ENCODE measurements at places on chromosomes 5 and 9. TPM values are rescaled to one million over a fixed set of nuclear protein-coding genes. Genes with fewer than 3 reads are reported as not detected.

GRCh38 chr5:72268753-72269410 is 51.2 kb downstream of the MRPS27 start:
- peak; percentile 39 for DNase-seq

GRCh38 chr5:35657877-35658276 is 40.2 kb downstream of the SPEF2 start:
- no peak for DNase-seq

DNA sequence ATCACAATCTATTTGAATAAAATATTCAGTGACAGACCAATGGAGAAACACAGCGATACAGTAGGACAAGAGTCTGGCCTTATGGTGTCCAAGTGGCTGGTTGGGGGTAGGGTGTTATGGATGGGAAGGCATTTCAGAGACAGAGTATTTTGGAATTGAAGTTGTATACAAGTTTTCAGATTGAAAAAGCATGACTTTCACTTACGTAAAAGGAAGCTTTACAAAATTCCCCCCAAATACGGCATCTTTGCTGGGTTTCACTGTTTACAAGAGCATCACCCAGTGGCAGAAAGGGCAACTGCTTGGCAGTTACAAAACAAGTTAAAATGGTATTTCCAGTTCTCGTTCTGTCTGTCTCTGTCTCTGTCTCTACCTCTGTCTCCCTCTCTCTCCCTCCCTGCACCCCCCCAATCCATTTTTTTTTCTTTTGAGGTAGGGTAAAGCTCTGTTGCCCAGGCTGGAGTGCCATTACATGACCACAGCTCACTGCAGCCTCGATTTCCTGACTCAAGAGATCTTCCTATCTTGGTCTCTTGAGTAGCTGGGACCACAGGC is 86.2 kb downstream of the PTPN3 start:
- no peak for DNase-seq

GRCh38 chr5:14588145-14588544 is 6.6 kb downstream of the OTULINL start:
- DNase-seq, result no peak

DNA sequence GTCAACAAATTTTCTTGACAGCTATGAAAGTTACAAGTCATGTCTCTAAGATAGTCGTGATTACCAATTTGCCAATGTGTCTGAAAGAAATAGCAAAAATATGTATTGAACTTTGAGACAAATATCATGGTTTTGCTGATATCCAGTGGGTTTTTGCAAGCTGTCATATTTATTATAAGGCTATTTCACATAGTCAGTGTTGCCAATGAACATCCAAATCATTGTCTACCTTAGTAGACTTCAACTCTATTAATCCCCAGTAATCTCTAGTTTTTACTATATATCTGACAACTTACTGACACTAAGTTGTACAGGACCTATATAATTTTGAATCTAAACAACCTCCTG is 203.2 kb downstream of the TSSK1B start:
- DNase-seq, result no peak

DNA sequence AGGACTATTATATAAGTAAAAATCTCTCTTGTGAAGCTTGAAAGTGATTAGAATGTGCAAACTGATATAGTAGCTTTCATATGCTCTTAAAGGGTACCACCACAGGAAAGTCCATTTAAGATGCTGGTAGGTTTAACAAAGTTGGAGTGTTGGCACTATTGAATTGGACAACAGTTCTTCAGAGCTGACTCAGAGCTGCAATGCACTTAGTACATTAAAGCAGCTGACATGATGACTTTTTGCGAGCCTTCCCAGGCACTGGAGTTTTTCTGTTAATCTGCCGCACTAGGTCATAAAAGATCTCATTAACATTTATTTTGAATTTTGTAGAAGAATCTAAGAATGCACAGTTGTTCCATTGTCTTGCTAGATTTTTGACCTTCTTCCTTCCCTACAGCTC is 243.8 kb downstream of the ADAMTSL1 start:
- no peak for DNase-seq

GRCh38 chr9:137014776-137015539 is 13.1 kb downstream of the ABCA2 start:
- DNase-seq, result no peak

DNA sequence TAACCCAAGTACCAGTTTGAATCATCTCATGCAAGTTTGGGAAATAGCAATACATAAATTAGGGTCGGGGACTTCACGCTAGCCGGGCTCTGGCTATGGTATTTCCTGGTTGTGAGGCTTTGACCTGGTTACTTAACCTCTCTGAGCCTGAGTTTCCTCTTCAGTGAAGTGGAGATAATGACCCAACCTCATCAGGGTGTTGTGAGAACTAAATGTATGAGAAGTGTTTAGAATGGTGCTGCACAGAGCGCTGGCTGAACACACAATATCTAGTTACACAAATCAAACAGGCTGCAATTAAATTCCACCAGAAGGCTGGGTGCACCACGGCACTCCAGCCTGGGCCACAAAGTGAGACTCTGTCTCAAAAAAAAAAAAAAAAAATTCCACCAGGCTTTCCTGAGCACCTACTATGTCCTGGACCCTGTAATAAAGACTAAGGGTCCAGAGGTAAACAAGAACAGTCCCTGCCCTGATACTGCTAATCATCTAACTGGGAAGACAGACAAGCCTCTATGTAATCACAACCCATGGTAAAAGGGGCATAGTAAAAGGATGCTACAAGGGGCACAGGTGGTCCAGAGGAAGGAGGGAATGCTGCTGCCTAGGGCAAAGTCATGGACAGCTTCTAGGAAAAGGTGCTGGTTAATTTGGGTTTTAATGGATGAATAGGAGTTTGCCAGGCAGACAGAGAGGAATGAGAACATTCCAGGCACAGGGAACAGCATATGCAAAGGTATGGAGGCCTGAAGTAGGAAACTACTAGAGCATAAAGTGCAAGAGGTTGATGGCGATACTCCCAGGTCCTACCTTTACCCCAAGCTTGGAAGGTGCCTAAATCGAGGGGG is 27.7 kb downstream of the DUSP1 start:
- no peak for DNase-seq

- DNase-seq, result no peak
These were observed 30.9 kb downstream of the YIPF5 start for GRCh38 chr5:144139586-144139985.

DNA sequence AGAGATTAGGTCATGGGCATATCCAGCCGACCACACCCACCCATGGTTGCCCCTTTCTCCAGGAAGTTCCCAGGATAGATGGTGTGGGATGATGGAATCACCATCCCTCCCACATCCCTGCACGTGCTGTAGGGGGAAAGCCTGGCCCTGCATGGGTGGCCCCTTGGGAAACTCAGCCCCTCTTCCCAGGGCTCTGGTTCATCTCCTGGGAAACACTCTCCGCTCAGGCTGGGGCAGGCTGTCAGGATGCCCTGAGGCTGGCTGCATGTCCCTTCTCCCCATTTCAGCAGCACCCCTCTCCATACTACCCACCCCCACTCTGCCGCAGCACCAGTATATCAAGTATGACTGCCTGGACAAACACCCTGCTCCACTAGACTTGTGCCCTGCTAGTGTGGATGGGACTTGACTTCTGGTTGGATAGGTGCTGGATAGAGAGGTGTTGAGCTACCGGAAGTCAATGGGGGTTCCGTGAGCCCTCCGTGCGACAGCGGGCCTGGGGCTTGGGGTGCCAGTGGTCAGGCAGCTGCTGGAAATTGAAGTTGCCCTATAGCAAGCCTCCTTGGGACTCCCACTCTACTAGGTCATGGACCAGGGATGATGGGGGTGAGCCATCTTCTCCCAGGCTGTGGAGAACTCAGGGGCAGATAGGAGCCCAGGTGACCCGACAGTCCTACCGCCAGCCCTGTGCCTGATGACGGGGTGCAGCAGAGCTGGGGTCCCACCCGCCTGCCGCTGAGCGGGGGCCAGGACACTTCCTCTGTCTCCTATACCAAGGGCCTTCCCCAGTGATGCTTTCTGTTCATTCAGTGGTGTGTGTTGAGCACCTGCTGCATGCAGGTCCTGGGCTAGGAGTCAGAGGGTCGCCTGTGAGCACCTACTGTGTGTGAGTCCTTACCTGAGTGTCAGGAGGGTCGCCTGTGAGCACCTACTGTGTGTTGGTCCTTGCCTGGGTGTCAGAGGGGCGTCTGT is 69.4 kb upstream of the COL5A1 start:
- no peak for DNase-seq

- DNase-seq, result no peak
These were observed 27.9 kb upstream of the CDKN2B start for GRCh38 chr9:22036866-22037626.

DNA sequence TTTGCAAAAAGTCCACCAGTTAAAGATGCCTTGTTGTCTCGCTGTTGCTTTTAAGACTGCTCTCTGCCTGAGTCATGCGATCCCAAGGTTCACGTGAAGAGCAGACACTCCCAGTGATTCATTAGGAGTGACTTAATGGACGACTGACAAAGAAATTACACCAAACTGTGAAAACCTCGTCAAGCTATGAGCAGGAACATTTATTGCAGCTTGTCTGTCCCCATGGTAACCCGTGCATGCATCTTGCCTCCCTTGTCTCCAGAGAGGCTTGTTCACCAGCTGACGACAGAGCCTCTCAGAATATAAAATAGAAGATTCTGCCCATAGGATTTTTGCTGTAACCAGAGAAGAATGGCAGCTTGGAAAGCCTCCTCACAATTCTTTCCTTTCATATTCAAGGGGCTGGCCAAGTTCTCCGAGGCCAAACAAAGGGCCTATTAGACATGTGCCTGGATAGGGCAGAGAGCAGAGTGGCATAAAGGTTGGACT is 352.7 kb downstream of the SPOCK1 start:
- no peak for DNase-seq

- no peak for DNase-seq
These were observed 111.7 kb downstream of the EDIL3 start for GRCh38 chr5:84272771-84273516.

- no peak for DNase-seq
These were observed 790.8 kb upstream of the NUDT12 start for GRCh38 chr5:104353371-104353770.

- DNase-seq, result no peak
These were observed 126.7 kb downstream of the FOXD1 start for GRCh38 chr5:73321757-73322436.

DNA sequence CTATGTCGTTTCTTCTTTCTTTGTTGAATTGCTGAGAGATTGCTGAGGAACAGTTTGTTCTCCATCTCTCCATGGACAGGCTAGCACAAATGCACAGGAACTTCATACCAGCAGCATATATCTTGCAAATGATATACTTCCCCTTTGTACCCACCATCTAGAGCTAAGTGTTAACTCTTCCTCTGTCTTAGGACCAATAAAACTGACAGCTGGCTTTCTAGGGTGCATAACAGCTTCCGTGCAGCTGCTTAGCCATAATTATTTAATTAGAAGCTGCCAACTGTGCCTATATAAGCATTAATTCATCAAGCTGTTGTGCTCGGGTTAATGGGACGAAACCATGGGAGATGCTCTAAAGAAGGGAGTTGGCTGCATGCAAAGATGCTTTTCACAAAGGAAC is 38.7 kb downstream of the KCTD16 start:
- DNase-seq, result no peak

The SLC36A3 gene
- not detected for total RNA-seq

The PAX5 gene
- total RNA-seq, result 1.2 TPM

The PCDHGB6 gene
- total RNA-seq, result 0.22 TPM

The CTXN3 gene
- not detected for total RNA-seq

The ARHGEF39 gene
- 1.1 TPM for total RNA-seq
